NCI-H2171 treated with DMSO at 0.1 percent for 48 hours (cell line): ENCODE measurements at places on chromosomes 11 and 22.

DNA sequence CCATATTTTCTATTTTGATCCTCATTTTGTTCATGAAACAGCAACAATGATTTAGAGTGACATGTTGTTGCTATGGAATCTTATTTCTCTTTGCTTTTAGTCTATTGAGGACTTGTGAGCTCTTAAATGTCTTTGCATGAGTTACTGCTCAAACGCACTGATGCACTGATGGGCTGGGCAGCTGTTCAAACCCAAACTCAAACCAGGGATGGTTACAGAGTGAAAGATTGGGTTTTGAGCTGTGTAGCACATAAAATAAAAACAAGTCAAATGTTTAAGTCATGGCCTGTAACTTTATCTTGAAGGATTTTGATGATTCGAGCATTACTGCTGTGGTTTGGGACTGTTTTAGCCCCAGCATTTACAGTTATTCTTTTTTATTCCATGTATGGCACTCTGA, 20.1 kb upstream of the NCAM1 start:
- DNase-seq, result no peak

DNA sequence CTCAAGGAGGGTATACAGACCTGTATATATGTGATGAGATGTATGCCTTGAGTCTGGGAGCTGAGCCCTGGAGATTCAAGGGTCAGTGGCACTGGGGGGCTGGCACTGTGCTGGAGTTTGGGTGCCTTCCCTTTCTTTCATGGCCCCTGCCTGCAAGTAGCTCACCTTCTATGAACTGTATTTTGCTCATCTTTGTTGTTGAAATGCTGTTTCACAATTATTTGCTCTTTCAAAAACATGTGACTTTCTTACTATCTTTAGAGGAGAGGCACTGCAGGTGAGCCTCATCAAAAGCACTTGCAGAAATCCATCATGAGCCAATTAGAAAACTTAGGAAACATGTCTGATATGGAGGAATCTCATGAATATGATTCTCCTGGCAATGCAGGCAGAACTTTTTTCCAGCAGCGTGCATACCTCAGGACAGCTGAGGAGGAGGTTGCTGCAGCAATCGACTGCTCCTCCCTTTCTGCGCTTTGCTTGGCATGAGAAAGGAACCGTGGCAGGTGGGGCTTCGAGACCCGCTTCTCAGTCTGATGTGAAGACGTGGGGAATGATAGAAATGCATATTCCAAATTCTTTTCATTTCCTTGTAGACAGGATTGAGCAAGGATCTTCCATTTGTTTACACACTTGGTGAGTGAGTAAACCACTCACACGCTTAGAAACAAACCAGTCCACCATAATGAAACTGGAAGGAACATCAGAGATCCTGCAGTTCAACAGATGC, 178.4 kb upstream of the E2F8 start:
- DNase-seq, result no peak

DNA sequence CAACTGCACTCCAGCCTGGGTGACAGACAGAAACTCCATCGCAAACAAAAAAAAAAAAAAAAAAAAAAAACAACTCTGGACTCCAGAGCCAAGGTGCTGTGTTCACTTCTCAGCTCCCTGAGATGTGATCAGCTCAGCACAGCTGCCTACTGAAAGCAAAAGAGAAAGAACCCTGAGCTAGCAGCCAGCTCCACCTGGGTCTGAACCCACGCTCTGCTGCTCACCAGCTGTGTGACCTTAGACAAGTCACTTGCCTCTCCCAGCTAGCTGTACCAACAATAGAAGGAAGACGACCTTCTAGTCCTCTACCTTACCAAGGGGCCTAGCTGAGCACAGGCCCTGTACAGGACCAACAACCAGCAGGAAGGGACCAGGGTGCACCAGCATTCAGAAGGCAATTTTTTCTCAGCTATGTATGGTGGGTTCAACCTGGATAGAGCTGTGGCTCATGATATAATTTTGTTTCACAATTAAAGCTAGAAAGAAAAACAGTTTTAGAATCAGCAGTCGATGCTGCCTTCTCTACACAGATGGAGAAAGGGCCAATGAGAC, 3.8 kb downstream of the DGCR2 start:
- no peak for DNase-seq

- no peak for DNase-seq
Observed at GRCh38 chr11:3123761-3124733, 41.1 kb downstream of the OSBPL5 start.

DNA sequence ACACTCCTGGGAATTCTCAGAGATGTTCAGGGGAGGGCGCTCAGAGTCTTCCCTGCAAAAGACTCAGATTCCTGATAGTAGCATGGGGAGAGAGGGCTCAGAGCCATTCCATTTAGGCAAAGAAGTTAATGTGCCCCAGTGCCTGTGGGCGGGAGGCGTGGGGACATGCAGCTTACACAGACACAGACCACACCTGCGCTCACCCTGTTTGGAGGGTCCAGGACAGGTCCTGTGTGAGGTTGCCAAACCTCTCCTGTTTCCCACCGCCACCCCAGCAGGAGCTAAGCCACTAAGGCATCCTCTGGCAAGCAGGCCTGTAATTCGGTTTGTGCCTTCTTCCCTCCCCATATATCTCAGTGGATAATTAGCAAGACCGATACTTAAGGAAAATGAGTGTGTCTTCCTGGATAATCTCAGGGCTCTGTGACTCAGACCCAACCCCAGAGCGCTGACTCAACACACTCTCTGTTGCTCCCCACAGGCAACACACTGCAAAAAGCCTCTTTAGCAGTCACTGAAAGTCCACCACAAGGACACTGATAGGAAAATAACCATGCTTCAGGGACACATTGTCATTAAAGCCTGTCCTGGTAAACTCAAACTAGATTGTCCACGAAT, 118.9 kb upstream of the LMO1 start:
- DNase-seq, result no peak

DNA sequence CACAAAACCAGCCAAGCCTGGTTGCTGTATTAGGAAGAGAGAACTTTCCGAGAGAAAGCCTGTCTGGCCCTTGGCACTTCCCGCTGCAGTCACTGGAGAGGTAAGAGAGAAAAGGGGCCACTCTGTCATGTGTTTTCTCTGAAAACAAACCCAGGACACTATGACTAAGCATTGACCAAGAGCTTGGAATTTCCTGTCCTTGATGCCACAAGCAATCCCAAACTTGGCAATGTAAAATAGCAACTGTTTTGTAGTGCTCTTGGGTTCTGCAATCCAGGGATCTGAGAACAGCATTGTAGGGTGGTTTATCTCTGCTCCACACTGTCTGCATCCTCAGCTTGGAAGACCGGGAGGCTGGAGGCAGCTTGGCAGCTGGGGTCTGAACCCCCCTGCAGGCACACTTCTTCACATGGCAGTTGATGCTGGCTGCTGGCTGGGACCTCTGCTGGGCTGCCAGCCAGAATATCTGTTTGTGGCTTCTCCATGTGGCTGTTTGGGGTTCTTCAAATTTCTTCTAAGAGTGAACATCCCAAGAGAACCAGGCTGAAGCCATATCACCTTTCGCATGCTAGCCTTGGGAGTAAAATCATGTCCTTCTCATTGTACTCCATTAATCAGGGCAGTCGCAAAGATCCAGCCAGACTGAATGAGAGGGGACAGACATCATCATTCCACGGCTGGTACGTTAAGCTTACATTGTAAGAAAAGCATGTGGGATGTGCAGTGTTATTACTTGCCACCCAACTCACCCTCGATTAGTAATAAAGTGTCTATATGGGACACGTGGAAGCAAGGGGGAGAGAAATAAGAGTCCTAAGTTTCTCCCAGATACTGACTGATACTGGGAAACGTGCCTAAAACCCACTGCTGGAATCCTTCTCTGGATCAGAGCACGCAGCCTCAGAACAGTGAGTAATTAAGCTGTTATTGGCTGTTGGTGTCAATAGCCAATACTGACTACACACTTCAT, 537.4 kb upstream of the B3GAT1 start:
- peak; percentile 21 for DNase-seq

DNA sequence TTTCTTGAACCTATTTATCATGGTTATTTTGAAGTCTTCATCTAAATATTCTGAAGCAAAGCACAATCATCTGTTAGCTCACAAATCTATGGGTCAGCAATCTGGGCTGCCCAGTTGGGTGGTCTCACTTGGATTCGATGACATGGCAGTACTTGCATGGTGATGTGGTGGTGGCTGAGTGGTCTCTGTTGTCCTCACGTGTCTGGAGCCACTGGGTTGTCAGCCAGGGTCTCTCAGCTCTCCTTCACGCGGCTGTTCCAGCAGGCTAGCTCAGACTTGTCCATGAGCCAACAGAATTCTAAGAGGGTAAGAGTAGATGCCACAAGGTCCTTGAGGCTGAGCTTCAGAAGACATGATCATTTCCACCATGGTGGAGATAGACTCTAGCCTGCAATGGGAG, 66.4 kb upstream of the KCNQ1OT1 start:
- no peak for DNase-seq

DNA sequence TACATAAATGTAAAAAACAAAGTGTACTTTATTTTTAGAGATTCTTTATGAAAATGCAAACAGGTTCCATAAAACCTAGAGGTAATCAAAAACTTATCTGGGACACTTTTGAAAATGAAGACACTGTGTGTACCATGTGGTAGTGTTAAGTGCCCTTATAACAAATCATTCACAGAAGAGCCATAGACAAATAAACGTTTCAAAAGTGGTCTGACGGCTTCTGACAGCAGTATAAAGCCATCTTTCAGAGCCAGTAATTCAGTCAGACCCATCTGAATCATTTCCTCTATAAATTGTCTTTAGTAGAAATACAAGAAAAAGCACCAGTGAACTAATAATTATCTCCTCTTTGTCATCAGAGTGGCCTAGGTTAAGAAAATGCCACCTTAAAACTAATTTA, 100.0 kb downstream of the PAX6 start:
- no peak for DNase-seq
